Mammary epithelial cell (primary cell): ENCODE measurements at places on chromosomes 1 and 21.

- DNase-seq, result no peak
Measured at GRCh38 chr1:87204921-87205320, 123.8 kb upstream of the LMO4 start.

- DNase-seq, result no peak
Measured at GRCh38 chr1:21673277-21673780, 4.2 kb upstream of the RAP1GAP start.

DNA sequence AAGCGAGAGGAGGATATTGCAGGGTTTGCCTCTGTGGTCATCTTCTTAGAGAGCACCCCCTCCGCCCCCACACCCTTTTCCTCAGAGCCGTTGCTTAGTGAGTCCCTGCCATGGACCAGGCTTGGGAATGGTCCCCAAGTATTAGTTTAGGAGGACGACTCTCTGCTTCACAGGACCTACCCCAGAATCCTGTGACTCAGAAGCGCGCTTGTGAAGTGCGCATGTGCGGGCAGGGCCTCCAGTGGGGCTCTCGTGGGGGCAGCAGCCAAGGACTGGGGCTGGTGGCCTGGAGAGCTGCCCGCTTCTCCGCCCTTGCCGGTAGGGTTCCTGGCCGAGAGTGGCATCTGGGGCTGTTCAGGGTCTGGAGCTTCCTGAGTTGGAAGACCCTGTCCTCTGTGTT, 37.3 kb upstream of the HMGN1 start:
- DNase-seq, result no peak

DNA sequence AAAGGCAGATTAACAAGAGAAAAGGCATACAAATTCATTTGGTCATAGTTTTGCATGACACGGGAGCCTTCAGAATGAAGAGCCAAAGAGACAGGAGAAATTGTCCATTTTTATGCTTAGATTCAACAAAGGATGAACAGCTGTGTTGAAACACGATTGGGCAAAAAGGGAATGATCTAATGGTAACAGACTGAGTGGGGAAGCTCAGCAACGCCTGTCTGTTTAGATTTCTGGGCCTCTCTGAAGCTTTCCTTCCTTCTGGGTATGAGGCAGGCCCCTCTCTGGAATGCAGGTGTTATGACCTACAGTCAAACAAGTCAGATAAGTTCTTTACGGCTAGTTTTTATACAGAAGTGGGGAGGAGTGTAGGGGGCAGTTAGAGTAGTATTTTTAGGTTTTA, 154.6 kb downstream of the RGS7 start:
- DNase-seq, result no peak

GRCh38 chr1:19533626-19534025, 48.3 kb upstream of the CAPZB start:
- no peak for DNase-seq
